NCI-H774 (cell line): ENCODE measurements at places on chromosomes 6 and 20.

DNA sequence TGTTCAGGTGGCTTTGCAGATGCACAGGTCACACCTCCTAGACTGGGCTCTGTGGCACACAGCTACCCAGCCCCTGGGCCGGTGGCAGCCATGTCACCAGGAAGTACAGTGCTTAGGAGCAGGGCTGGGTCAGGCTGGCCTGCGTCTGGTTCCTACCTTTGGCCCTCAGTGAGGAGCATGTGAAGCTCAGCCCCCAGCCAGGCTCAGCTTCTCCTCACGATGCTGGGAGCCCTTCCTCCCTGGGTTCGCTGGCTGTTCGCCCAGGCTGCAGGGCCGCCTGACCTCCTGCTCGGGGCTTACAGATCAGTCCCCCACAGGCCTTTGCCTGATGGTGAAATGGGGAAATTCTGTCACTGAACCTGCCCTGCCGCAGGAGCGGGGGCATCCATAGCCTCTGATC, 23.1 kb downstream of the SPATA2 start:
- DNase-seq = no peak

DNA sequence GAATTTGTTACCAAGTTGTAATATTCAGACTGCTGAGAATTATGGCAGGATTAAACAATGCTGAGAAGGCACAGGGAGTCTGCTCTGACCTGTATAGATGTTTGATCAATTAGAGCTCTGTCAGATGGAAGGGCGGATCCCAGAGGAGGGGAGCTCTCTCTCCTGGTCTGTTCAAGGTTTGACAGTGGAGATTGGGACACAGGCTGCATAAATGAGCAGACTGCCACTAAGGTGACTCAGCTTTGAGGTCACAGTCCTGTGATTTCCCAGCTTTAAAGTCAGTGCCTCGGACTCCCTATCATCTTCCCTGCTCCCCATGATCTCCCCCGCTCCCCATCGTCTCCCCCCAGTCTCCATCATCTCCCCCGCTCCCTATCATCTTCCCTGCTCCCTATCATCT, 59.2 kb upstream of the SLC22A23 start:
- no peak for DNase-seq

DNA sequence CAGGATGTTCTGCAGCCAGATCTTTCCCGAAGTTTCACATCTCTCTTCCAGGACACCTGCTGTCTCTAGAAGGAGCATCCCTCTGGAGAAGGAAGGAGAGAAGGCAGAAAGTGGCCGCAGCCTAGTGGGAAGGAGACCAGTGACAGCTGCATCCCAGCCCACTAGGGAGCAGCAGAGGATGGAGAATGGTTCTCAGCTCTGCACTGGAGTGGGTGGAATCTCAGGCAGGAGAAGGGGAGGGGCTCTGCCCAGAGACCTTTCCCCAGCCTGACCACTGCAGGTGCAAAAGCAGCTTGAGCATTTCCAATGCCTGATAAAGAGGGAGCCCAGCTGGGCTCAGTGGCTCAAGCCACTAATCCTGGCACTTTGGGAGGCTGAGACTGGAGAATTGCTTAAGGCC, 32.3 kb downstream of the NCR2 start:
- DNase-seq = peak; percentile 39

GRCh38 chr6:131173680-131174079, 38.4 kb downstream of the AKAP7 start:
- no peak for DNase-seq

- DNase-seq = no peak
Observed at GRCh38 chr20:49935746-49936152, 448 bp upstream of the RNF114 start.

- no peak for DNase-seq
Observed at GRCh38 chr20:38651154-38651553, 49.5 kb downstream of the ARHGAP40 start.

DNA sequence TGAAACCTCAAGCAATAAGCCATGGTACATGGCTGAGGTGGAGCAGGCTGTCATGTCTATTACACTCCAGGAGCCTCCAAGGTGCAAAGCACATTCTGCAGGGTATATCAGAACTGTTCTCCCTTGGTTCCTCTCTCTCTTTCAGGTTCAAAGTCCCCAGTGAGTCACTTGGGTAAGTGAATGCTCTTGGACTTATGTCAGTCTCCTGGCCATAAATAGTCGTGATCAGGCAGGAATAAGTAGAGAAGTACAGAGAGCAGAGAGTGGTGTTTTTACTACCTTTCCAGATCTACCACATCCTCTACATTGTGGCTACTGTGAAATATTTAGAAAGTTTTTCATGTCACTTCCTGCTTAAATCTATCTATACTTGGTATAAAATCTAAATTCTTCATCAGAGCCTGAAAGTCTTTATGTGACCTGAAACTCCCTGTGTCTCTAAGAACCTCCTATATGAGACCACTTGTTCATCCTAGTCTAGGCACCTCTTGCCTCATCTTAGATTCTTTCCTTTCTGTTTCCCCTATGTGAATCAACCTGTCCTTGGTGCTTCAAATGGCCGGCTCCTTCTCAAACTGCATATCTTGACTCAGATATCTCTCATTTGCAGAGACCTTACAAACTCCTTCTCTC, 1077.6 kb upstream of the MAP3K7 start:
- no peak for DNase-seq

DNA sequence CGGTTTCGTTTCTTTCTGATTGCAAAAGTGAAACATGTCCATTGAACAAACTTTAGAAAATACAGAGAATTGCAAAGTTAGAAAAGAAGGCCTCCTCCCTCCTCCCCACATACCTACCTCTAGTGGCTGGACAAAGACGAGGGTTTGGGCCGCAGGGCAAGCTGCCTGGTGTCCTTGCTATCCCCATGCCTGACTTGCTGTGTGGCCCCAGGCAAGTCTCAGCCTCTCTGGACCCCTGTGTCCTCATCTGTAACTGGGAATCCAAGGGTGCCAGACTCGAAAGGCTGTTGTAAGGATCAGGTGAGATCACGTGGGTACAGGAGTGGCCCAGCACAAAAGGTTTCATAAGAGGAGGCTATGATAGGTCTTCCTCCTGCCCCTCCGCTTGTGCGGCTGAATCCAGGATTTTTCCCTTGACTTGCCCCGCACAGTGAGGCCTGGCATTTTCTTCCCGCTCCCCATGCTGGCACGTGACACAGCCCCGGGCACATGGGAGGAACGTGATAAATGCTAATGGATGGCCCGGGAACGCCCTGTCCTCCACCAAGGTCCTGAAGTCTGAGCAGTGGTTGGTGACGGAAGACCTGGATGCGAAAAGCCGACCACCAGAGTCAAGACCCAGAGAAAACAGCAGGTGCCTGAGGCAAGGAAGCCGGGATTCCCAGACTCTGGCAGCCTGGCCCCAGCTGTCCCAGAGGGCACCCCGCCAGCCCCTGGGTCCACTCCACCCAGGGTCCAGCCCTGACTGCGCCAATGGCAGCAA, 55.8 kb downstream of the UBE2V1 start:
- DNase-seq = no peak

- peak; percentile 9 for DNase-seq
Observed at GRCh38 chr6:31908791-31909190, 6.9 kb upstream of the ZBTB12 start.

- no peak for DNase-seq
Observed at GRCh38 chr20:63106108-63106764, 99.5 kb upstream of the BHLHE23 start.
